ENCODE measurements at places on chromosomes 1 and 21.
A peak's percentile ranks its signal among the peaks of the same experiment; 100 is the strongest.

GRCh38 chr1:193767886-193768285 is 581.5 kb upstream of the B3GALT2 start:
- no peak for DNase-seq

- DNase-seq, result peak; percentile 64
These were observed 841 bp downstream of the POFUT2 start for GRCh38 chr21:45286671-45287437.

GRCh38 chr1:42239041-42239440 is 74.5 kb upstream of the GUCA2A start:
- DNase-seq, result no peak

DNA sequence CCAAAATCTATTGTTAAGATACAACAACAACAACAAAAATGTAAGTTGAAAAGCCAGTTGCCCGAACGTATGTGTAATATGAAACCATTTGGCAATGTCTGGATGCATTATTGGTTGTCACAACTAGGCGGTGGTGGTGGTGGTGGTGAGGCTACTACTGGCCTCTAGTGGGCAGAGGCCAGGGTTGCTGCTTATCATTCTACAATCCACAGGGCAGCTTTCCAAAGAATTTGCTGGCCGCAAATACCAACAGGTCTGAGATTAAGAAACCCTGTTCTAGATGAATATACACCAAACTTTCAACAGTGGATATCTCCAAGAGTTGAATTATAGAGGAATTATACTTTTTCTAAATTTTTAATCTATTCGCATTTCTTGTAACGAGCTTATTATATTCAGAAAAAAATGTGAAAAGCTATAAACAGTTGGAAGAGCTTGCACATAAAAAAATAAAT is 26.8 kb upstream of the ZNF697 start:
- no peak for DNase-seq

- no peak for DNase-seq
These were observed 11.8 kb upstream of the F3 start for GRCh38 chr1:94553323-94553730.

DNA sequence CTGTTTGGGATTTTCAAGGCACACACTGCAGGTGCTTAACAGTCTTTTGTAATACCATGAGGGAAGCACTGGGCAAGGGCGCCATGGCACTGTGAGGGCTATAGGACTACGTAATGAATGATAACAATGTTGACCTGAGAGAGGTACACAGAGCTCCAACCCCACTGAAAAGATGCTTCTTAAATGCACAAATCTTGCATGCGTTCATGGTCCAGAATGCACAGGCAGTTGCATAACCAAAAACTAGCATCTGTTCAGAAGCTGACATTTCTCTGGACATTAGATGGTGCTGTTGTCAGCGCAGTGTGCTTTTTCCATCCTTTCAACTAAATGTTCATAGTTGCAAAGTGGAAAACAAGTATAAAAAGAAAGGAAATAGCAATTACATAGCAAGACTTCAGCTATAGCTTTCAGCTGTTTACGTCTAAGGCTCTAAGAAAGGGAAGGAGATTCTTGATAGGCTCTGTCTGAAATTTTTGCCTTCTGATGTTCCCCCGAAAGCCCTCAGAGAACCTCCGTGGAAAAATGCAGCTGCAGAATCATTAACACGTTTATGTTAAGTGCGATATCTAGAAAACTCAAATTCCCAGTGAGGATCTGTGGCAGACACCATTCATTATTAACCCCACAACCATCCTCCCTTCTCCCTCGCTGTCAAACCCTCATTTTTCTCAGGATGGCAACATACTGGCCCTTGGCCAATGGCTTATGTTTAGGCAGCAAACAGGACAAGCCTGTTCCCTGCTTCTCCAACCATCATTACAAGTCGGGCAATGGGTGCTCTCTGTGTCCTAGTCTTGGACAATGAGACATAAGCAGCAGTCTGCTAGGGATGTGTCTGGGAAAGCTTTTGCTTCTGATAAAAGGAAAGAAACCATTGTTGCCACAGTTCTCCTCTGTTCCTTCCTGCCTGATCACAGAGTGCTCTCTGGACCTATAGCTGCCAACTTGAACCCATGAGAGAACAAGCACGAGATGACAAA is 8.2 kb upstream of the TARBP1 start:
- peak; percentile 75 for DNase-seq
